ENCODE measurements at places on chromosomes 4 and X.

- no peak for DNase-seq
Measured at GRCh38 chr4:42845586-42845985, 46.9 kb upstream of the GRXCR1 start.

- no peak for DNase-seq
Measured at GRCh38 chr4:80208610-80209339, 11.5 kb downstream of the PRDM8 start.

- DNase-seq = no peak
Measured at GRCh38 chr4:89949782-89950387, 55.2 kb downstream of the MMRN1 start.

DNA sequence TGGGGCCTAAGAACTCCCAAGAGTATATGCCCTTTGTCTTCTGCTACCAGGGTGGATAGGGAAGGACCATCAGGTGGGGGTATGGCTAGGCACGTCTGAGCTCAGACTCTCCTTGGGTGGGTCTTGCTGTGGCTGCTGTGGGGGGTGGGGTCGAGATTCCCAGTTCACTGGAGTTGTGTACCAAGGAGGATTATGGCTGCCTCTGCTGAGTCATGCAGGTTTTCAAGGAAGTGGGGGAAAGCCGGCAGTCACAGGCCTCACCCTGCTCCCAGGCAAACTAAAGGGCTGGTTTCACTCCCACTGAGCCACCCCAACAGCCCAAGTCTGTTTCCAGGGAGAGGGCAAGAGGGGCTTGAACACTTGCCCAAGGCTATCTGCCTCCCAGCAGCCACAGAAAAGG is 249.7 kb downstream of the NR3C2 start:
- no peak for DNase-seq

GRCh38 chrX:110173192-110174175 is 144.4 kb downstream of the AMMECR1 start:
- no peak for DNase-seq

GRCh38 chr4:7217474-7218321 is 25.4 kb downstream of the SORCS2 start:
- no peak for DNase-seq

- no peak for DNase-seq
Measured at GRCh38 chr4:8501781-8502180, 61.2 kb downstream of the TRMT44 start.

DNA sequence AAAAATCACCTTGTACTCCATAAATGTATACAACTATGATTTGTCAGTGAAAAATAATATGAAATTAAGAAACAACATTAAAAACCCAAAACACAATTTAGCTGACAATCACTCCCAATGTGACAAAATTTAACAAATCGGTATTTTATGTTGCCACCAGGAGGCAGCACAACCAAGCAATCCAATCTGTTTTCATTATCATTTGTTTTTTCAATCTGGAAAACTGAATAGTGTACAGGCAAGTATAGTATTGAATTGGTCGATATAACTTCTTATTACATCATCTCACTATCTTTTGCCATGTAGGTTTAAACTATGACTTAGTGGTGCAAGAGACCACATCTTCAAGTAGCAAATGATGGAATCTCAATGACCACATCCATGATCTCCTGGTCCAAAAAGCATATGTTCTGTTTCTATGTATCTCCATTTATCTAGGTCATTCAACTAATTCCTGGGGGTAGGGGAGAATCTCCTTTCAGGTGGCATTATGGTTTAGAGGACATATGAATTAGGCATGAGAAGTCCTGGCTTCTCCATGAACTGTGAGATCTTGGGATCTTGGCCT is 112.9 kb upstream of the AGA start:
- DNase-seq = no peak

GRCh38 chrX:32871636-32872035 is 339.7 kb downstream of the DMD start:
- no peak for DNase-seq

DNA sequence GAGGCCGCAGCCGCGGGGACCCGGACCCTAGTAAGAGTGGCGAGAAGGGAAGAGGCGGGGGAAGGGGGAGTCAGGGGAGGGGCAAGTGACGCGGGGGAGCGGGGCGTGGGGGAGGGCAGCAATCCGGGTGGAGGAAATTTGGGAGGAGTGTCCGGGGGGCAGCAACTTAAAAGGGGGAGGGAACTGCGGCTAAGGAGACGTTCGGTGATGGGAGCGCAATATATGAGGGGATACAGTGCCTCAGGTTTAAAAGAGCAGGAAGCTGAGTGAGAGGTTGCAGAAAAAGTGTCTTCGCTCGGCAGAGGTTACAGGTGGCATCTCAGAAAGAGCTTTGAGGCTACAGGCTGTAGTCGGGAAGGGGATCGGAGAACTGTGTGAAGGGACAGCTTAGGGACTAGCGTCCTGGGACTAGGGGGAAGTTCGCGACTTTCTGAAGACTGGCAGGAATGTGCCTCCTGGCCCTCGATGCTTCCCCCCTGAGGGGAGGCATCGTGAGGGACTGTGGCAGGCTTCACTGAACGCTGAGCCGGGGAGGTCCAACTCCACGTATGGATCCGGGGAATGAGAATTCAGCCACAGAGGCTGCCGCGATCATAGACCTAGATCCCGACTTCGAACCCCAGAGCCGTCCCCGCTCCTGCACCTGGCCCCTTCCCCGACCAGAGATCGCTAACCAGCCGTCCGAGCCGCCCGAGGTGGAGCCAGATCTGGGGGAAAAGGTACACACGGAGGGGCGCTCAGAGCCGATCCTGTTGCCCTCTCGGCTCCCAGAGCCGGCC is 519 bp downstream of the FOXO4 start:
- no peak for DNase-seq
